IgD-negative memory B cell (primary cell): ENCODE measurements at places on chromosomes 5 and 9. TPM values are rescaled to one million over a fixed set of nuclear protein-coding genes. Genes with fewer than 3 reads are reported as not detected.

The GDA gene
- not detected for polyA plus RNA-seq

The TMEM174 gene
- not detected for polyA plus RNA-seq

The SARDH gene
- 0.30 TPM for polyA plus RNA-seq

The BBLN gene
- polyA plus RNA-seq: 145 TPM

The ITK gene
- 5.6 TPM for polyA plus RNA-seq

The NR6A1 gene
- polyA plus RNA-seq: 0.03 TPM

The MROH2B gene
- not detected for polyA plus RNA-seq

The SUSD1 gene
- 3.4 TPM for polyA plus RNA-seq

The FAM221B gene
- not detected for polyA plus RNA-seq

The TEK gene
- polyA plus RNA-seq: not detected

The CDC20B gene
- polyA plus RNA-seq: not detected

The LCN2 gene
- 1.5 TPM for polyA plus RNA-seq

The ESM1 gene
- polyA plus RNA-seq: 0.10 TPM

The C9orf153 gene
- polyA plus RNA-seq: 0.14 TPM

The RNF180 gene
- polyA plus RNA-seq: not detected

The NRARP gene
- not detected for polyA plus RNA-seq

The BASP1 gene
- 149 TPM for polyA plus RNA-seq

The LAMC3 gene
- not detected for polyA plus RNA-seq

The RAD23B gene
- 17.6 TPM for polyA plus RNA-seq

The GOLM1 gene
- polyA plus RNA-seq: 1.5 TPM

The DRD1 gene
- not detected for polyA plus RNA-seq

The GCNT1 gene
- 4.6 TPM for polyA plus RNA-seq
